Lung microvascular endothelial cell (primary cell): ENCODE measurements at places on chromosomes 13 and 19. TPM values are rescaled to one million over a fixed set of nuclear protein-coding genes. Genes with fewer than 3 reads are reported as not detected.
A peak's percentile ranks its signal among the peaks of the same experiment; 100 is the strongest.

SELENOV gene
- not detected in 2 replicates for total RNA-seq

TUBA3C gene
- not detected in 2 replicates for total RNA-seq

RXFP2 gene
- not detected in 2 replicates for total RNA-seq

GRCh38 chr19:33445442-33446329 is 72.2 kb downstream of the CEBPG start:
- DNase-seq: no peak

DNA sequence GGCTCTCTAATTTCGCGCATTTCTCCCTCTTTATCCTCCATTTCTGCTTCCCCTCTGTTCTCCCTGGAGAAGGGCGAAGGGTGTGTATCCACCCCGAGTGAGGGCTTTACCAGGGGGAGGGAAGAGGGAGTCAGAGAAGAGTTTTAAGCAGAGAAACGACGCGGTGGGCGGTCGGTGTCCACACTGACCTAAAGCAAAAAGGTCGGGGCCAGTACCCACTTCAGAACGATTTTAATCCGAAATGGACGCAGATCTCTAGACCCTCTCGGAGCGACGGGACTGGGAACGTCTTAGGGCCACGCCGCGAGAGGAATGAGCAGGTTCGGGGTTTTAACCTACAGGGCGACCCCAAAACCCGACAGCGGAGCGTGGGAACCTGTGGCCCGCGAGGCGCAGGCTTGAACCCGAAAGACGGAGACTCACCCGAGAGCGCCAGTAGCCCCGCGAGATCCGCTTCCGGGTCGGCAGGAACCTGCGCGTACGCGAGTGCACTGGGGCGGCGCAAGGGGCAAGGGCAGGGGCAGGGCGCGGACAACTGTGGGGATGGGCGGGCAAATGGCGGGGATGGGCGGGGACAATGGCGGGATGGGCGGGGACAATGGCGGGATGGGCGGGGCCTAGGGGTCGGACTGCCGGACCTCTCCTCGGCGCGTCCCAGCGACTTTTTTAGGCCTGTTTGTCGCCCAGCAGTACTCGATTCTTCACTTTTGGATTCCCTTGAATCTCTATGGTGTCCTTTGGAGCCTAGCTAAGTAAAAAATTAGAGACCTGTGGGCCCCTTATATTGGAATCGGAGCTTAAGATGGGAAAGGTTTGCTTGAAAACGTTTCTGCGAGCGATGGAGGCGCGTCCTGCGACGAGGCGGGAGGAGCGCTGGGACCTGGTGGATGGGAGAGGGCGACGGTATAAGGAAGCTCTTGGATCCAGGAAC is at the start of gene ZNF677:
Gene ZNF677, minus strand, starts transcription at position 463 of the 931 bp plus-strand sequence. CDS start 3,323 bp downstream, outside the sequence.
- peak; percentile 92 for DNase-seq

DNA sequence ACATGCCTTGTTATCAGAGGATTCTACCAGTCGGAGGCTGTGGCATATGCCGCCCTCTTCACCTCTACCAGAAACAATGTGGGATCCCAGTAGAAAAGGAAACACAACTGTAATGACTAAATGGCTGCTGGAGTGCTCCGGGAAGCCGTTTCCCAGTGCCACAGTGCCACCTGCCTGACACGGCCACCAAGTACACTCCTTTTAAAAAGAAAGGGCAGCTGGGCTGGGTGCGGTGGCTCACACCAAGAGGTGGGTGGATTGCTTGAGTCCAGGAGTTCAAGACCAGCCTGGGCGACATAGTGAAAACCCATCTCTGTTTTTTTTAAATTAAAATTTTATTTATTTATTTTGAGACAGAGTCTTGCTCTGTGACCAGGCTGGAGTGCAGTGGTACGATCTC is 67.3 kb downstream of the TRPM4 start:
- peak; percentile 93 for DNase-seq

- peak; percentile 68 for DNase-seq
These were observed 10.3 kb downstream of the ZNF787 start for GRCh38 chr19:56110515-56111448.
